ENCODE measurements at places on chromosomes 6 and 20.

DNA sequence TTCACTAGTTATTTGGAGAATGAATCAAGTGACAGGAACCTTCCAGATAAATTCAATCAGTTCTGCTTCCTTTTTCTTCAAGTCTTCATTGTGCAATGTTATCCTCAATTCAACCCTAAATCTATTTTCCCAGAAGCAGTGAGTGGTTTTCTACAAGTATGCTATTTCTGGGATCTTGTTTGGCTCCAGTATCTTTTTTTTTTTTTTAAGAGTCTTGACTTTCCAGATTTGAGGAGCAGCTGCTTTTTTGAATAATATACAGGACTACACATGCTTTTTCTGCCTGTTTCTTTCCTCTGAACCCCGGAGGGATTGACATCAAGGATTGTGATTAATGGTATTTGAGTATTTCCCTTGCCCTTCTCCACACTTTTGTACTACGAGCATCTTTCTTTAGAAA is 339.2 kb upstream of the JAG1 start:
- no peak for DNase-seq

DNA sequence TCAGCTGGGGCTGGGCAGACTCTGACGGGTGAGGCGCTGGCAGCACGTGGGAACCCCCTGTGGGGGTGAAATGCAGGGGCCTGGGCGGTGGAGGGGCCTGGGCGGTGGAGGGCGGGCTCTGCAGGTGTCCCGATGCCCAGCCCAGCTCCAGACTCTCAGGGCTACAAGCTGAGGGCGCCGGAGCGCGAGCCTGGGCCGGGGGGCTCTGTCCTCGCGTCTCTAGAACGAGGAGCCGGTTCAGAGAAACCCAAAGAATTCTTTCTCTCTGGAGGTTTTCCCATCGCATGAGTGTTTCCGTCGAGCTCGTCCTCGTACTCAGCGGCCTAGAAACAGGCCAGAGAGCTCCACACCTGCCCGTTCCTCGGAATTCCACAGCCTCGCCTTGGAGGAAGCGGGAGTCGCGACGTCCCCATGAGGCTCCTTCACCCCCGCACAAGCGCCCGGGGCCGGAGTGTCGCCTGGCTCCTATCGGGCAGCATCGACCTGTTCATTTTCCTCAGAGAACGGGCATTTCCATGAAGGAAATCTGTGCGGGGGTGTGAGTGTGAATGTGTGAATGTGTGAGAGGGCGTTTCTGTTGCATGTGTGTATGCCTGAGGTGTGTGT is 76.9 kb downstream of the SMOC2 start:
- DNase-seq: no peak

DNA sequence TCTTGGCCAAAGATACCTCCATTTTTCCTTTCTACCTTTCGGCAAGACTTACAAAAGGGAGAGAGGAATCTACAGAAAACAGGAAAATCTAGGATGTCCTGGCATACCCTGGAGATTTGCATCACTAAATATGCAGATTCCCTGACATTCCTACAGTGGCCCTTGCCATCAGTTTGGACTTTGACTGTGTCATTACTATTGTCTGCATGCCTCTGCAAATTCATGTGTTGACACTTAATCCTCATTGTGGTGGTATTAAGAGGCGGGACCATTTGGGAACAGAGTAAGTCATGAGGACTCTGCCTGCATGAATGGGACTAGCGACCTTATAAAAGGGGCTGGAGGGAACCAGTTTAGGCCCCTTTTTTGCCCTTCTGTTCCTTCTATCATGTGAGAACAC is 50.5 kb upstream of the DTNBP1 start:
- no peak for DNase-seq

GRCh38 chr6:138811866-138812265 is 16.0 kb downstream of the ECT2L start:
- no peak for DNase-seq

- no peak for DNase-seq
Measured at GRCh38 chr6:37175332-37176267, 5.6 kb downstream of the PIM1 start.

GRCh38 chr20:5859608-5860007 is 90.7 kb downstream of the TRMT6 start:
- DNase-seq: no peak

DNA sequence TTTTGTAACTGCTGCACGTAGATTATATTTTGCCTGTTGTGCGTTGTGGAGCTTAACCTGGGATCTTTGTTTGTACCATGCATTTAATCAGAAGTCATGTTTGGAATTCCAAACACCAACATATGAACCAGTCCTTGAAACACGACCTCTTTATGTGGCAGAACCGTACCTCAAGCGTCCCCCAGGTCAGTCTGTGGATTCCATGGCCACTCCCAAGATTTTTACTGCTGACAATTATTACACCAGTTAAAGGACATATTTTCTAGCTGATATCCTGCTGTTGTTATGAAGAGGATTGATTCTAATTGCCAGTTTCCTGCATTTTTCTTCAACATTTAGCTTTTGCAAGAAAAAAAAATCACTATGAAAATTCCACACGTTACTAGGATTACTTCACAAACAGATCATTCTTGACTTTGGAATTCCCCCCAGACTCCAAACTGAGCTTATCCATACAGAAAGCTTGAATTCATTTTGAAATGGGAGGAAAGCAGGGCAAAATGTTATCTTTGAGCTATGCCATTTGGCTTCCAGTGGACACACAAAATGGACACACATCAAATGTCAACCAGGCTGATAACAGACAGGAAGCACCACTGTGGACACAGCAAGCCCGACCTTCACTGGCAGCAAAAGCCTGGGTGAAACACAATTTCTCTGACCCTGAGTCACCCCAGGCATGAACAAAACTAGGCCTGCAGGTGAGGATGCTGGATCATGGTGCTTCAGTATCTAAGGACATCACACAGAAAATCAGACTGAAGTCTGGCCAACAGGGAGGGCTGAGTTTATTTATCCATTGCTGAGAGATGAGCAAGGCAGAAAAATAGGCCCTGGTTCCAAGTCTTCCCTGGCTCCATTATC is 542.9 kb upstream of the JAG1 start:
- DNase-seq: no peak

GRCh38 chr6:125746731-125747588 is 2.5 kb upstream of the HEY2 start:
- DNase-seq: peak; percentile 12

All from caudate nucleus (tissue), 63 donors.